Large intestine (tissue), 12 donors: ENCODE measurements at places on chromosomes 13 and 19. TPM values are rescaled to one million over a fixed set of nuclear protein-coding genes. Genes with fewer than 3 reads are reported as not detected.

Gene IFI30
- 270 TPM for polyA plus RNA-seq

DNA sequence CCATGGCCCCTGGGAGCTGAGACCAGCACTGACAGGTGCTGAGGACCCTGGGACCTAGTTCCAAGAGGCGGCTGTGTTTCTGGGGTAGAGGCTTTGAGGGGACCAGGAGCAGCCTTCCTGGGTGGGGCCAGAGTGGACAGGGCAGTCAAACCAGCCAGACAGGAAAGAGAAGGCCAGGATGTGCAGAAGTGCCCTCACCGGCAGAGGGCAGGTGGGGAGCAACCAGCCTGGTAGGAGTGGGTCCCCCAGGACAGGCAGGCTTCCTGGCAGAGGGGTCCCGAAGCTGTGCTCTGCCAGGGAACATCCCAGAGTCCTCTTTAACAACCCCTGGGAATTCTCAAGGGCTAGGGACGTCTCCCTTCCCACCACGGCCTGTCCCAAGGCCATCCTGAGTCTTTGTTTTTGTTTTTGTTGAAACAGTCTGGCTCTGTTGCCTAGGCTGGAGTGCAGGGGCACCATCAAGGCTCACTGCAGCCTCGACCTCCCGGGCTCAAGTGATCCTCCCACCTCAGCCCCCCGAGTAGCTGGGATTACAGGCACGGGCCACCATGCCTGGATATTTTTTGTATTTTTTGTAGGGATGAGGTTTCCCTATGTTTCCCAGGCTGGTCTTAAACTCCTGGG is 3.0 kb upstream of the HIPK4 start:
- peak; percentile 24 for DNase-seq

DNA sequence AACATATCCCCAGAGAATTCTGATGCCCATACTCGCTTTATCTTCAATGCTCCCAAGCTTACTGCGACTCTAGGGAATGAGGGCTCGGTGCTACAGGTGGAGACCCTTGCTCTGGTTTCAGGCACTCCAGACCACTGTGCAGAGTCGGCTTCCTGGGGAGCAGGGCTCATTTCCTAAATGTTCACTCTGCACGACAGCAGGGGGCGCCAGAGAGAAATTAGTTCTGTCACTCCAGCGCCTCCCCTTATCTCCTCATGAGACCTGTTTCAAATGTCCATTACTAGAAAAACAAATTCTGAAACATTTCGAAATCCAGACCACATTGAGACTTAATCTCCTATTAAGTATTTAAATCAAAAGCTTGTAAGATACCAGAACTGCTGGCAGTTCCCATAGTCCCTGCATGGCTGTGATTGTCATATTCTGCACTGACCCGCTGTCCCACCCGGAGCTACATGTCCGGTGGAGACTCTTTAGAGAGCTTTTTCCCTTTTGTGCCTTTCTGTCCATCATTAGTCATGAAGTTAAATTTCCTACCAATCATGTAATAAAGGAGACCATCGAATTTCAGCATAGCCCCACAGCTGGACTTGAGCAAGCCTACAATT is 22.4 kb downstream of the EPSTI1 start:
- DNase-seq: peak; percentile 74

Gene FAM216B
- 0.15 TPM for polyA plus RNA-seq

Gene CYP2A6
- polyA plus RNA-seq: 0.07 TPM

GRCh38 chr13:96948127-96948526 is 46.1 kb downstream of the OXGR1 start:
- no peak for DNase-seq

Gene HRC
- 1.8 TPM for polyA plus RNA-seq

DNA sequence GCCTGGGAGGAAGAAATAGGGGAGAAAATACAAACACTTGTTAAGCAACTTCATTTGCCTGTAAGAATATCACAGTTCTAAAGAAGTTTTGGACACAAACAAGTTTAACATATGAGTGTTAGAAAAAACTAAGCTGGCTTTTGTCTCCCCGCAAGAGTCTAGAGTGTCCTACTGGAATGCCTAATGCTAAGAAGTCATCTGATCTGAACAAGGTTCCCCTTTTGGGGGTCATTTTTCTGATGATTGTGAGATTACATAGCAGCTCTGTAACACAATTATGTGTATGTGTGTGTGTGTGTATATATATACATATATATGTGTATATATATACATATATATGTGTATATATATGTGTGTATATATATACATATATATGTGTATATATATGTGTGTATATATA is 12.7 kb downstream of the DNMT1 start:
- DNase-seq: no peak

- DNase-seq: peak; percentile 47
These were observed 183.0 kb downstream of the KCTD12 start for GRCh38 chr13:76703216-76703615.

GRCh38 chr13:109693213-109693612 is 93.2 kb downstream of the IRS2 start:
- DNase-seq: no peak

DNA sequence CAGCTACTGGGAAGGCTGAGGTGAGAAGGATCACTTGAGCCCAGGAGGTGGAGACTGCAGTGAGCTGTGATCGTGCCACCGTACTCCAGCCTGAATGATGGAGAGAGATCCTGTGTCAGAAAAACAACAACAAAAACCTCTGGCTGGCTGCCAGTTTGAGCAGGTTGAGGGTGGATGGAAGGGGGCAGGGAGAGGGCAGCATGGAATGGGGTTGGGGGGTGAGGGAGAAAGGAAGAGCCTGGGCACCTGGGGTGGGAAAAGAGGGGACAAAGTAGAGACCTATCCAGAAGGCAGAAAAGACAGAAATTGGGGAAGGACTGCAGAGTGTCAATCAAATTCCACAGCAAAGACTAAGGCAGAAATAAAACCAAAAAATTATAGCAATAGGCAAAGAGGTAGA is 4.7 kb downstream of the SLC1A5 start:
- no peak for DNase-seq

DNA sequence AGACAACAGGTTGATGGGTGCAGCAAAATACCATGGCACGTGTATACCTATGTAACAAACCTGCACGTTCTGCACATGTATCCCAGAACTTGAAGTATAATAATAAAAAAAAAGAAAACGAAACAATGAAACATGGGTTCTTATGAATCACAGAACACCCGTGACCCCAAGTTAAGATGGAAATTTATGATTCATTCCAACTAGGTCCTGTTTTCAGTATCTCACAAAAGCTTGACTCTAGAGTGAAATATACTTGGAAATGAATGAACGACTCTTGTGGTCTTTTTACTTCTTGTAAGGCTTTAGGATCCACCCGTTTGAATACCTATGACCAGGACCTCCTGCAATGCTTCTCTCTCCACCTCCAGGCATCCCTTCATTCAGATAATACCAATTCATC is 3.5 kb upstream of the LILRB4 start:
- DNase-seq: no peak

Gene CEACAM8
- polyA plus RNA-seq: 0.03 TPM

DNA sequence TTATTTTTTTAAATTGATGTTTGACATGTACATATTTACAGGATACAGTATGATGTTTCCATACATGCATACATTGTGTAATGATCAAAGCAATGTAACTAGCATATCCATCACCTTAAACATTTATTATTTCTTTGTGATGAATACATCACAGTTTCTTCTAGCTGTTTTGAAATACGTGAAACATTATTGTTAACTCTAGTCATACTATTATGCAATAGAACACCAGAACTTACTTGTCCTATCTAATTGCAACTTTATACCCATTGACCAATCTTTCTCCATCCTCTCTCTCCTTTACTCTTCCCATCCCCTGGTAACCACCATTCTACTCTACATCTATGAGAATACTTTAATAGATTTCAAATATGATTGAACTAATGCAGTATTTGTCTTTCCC is 1942.7 kb downstream of the PCDH9 start:
- no peak for DNase-seq

DNA sequence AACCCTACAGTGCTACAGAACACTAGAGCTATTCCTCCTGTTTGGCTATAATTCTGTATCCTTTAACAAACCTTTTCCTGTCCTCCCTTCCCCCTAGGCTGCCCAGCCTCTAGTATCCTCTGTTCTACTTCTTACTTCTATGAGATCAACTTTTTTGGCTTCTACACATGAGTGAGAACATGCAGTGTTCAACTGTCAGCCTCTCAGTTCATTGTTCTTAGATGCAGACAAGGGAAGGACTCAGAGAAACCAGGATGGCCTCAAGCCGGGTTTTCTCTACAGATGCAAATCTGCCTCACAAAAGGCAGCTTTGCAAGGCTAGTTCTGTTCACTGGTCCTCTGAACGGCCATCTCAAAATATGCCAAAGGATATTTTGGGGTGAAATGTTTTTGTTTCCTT is 18.4 kb downstream of the AMER2 start:
- no peak for DNase-seq

Gene NCR1
- 1.1 TPM for polyA plus RNA-seq

DNA sequence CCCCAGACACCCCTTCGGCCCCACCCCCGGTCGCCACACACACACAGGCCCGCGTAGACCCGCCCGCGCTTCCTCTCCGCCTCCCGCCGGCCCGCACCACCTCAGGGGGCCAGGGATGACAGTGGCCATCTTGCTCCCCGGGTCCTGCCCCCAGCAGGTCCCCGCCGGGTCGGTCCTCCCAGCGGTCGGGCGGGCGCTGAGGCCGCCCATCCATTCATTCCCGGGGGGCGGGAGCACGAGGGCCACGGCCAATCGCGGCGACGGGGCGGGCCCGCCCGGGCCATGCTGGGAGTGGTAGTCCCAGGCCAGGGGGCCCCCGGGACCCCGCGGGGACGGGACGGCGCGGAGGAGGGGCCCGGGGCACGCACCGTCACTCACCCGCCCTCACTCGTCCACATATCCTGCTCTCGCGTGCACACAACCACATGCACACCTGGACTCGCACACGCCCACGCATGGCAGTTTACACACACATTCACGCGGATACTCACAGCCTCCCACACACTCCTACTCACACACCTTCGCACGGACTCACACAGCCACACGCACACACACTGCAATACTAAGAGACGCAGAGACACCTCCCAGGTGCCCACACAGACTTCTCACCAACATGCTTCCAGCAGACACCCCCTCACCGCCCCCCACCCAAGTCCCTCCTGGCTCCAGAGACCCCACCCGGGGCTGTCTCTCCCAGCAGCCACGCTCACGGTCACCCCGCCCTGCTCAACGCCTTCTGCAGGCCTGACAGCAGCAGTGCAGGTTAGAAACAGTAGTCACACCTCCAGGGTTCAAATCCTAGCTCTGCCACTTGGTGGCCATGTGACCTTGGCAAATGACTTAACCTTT is at the start of gene DPF1:
TSS of gene DPF1 (minus strand) at position 209 of the 849 bp plus-strand sequence. CDS start at position 129, 80 bp downstream.
- DNase-seq: peak; percentile 40

Gene GSX1
- not detected for polyA plus RNA-seq

GRCh38 chr19:54955376-54955775 is 8.0 kb upstream of the NLRP7 start:
- no peak for DNase-seq

DNA sequence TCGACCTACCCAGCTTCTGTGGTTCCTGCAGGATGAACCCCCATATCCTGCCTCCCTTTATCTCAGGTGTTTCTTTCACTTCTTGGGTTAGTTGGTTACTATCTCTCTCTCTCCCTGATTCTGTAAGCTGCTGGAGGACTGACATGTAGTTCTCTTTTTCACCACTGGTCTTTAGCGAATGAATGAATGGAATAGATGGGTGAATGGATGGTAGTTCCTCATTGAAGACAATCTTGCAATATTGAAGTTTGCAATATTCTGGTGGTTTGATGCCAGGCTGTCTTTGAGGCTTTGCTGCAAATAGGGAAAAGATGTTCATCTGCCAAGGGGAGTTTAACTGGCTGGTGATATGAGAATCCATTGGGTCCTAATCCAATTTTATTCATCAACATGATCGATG is 120.2 kb downstream of the UBL3 start:
- DNase-seq: no peak

- no peak for DNase-seq
These were observed 104.2 kb upstream of the IPO5 start for GRCh38 chr13:97849305-97849704.

- DNase-seq: peak; percentile 14
These were observed 49.6 kb upstream of the MED4 start for GRCh38 chr13:48144413-48145035.

GRCh38 chr13:44293374-44293773 is 80.2 kb upstream of the SERP2 start:
- no peak for DNase-seq

Gene LNX2
- polyA plus RNA-seq: 25.3 TPM

DNA sequence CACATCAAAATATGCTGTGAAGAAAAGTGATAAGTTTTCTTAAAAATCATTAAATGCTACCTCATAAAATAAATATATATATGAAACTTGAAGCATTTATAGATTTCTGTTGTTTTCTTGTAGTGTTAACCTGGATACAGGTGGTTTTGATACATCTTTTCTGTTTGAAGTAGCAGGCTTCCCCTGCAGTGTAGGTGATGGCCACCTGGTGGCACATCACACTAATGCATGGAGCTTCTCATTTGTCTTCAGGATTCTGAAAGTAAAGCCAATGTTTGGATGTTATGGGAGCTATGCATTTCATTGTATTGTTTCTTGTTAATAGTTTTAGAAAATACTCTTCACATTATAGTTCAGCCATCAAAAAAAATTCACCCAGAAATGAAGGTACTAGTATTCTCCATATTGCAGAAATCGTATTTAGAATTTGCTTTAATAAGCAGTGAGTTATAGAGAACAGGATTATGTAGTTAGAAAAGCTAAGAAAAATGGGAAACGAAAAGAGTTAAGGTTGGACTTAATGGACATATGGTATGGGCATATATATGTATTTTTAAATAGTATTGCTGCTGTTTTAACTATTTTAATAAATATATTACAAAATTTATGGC is 18.7 kb downstream of the GPR180 start:
- DNase-seq: peak; percentile 34

GRCh38 chr13:50950849-50951248 is 41.3 kb downstream of the RNASEH2B start:
- DNase-seq: no peak

- DNase-seq: no peak
These were observed 23.6 kb downstream of the RANBP3 start for GRCh38 chr19:5954293-5954692.

- DNase-seq: no peak
These were observed 1.1 kb upstream of the SSBP4 start for GRCh38 chr19:18418029-18418482.

DNA sequence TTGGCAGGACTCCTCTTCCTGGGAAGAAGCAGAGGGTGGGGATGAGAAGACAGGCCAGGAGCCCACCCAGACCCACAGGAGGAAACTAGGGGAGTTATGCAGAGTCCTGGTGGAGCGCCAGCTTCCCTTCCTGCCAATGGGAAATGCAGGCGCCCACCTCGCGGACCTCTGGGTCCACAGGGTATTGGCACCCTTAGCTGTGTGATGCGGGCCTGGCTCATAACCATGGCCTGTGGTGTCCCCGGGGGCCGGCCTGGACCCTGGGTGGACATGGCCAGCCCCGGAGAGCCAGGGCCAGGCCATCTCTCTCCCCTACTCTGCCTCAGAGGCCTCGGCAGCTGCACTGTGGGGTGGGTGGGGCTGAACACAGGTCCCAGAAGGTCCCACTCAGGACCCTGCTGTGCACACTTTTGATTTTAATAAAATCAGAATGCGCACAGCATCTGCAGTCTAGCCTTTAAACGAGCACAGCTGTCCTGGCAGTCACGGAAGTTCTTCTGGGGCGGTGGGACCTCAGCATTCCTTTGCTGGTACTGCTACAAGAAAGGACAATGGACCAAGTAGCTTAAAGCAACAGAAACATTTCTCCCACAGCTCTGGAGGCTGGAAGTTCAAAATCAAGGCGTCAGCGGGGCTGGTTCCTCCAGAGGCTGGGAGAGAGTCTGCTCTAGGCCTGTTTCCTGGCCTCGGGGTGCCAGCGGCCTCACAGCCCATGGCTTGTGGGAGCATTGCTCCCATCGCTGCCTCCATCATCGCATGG is 1.8 kb downstream of the F10 start:
- no peak for DNase-seq

GRCh38 chr13:38821770-38822551 is 135.1 kb downstream of the FREM2 start:
- DNase-seq: no peak

- no peak for DNase-seq
These were observed 3.0 kb downstream of the DHX34 start for GRCh38 chr19:47352095-47352494.
